Cardiac muscle cell (in vitro differentiated cells and primary cell): ENCODE measurements at places on chromosomes 2 and 18.

GRCh38 chr2:36469710-36470109, 114.1 kb downstream of the CRIM1 start:
- peaks cover 78% of the 10 kb centered on the region for H3K27me3 ChIP-seq
- no peaks in the 10 kb centered on the region for H3K4me1 ChIP-seq
- H3K4me3 ChIP-seq: no peak overlapping the region
- no peak overlapping the region for H3K27ac ChIP-seq
- H3K36me3 ChIP-seq: no peaks in the 10 kb centered on the region

DNA sequence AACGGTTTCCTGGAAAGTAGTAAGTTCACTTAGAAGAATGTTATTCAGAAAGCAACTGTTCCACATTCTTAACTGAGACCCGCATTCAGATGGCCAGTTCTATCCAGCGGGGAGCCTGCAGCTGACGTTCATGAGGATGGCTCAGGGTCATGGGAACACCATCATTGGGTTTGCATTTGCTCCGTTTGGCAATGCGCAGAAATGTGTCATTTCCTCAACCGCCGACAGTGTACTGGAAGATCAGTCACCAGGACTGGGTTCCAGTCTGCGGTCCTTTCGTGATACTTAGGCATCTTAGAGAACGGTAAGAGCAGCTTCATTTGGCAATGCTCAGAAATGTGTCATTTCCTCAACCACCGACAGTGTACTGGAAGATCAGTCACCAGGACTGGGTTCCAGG, 104.0 kb downstream of the DNER start:
- no peaks in the 10 kb centered on the region for H3K36me3 ChIP-seq
- no peaks in the 10 kb centered on the region for H3K27me3 ChIP-seq
- no peak overlapping the region for H3K4me3 ChIP-seq

DNA sequence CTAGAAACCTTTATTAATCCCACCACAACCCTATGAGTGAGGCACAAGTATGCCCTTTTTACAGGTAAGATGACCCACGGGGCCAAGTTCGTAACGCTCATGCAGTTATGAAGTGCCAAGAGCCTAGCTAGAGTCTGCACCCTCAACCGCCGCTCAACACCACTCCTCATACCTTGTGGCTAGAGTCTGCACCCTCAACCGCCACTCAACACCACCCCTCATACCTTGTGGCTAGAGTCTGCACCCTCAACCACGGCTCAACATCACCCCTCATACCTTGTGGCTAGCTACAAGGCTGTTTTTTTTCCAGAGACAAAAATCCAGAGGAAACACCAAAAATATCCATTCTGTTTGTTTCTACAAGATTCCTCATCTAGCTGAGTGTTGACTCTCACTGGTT, 4.6 kb downstream of the TXNL4A start:
- H3K27ac ChIP-seq: no peak overlapping the region
- DNase-seq: no peak
- H3K36me3 ChIP-seq: no peaks in the 10 kb centered on the region
- no peaks in the 10 kb centered on the region for H3K27me3 ChIP-seq

DNA sequence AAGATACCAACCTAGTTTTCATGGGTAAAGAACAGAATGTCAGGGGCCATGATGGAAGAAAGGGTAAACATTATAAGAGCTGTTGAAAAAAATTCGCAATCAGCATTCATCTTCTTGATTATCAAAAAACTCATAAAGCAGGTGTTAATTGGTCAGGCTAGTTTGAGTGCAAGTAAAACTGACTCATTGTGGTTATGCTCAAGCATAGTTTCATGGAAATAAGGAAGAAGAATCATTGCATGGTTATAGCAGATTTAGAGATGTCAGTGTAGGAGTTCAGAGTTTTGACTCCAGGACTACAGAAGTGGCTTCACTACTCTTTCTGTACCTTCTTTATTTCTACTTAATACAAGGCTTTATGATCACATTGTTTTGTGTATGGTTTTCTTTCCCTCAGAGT, 26.9 kb upstream of the CDH19 start:
- H3K27ac ChIP-seq: no peak overlapping the region
- DNase-seq: no peak
- no peaks in the 10 kb centered on the region for H3K27me3 ChIP-seq
- H3K4me1 ChIP-seq: no peaks in the 10 kb centered on the region

- H3K36me3 ChIP-seq: no peaks in the 10 kb centered on the region
- no peaks in the 10 kb centered on the region for H3K4me1 ChIP-seq
- DNase-seq: no peak
- no peak overlapping the region for H3K4me3 ChIP-seq
These were observed 75.7 kb upstream of the OTOS start for GRCh38 chr2:240216167-240216566.

GRCh38 chr2:145305889-145306288, 786.0 kb upstream of the ZEB2 start:
- H3K27me3 ChIP-seq: no peaks in the 10 kb centered on the region
- no peaks in the 10 kb centered on the region for H3K4me1 ChIP-seq
- DNase-seq: no peak

GRCh38 chr2:119888680-119889079, 124.2 kb upstream of the EPB41L5 start:
- H3K27me3 ChIP-seq: no peaks in the 10 kb centered on the region
- H3K36me3 ChIP-seq: peaks cover 6% of the 10 kb centered on the region
- H3K4me3 ChIP-seq: no peak overlapping the region
- H3K4me1 ChIP-seq: no peaks in the 10 kb centered on the region
- no peak overlapping the region for H3K27ac ChIP-seq
- DNase-seq: peak; percentile 76

- no peak for DNase-seq
- no peaks in the 10 kb centered on the region for H3K27me3 ChIP-seq
- H3K4me3 ChIP-seq: no peak overlapping the region
- no peaks in the 10 kb centered on the region for H3K36me3 ChIP-seq
These were observed 266.6 kb downstream of the CYP26B1 start for GRCh38 chr2:71880846-71881610.

DNA sequence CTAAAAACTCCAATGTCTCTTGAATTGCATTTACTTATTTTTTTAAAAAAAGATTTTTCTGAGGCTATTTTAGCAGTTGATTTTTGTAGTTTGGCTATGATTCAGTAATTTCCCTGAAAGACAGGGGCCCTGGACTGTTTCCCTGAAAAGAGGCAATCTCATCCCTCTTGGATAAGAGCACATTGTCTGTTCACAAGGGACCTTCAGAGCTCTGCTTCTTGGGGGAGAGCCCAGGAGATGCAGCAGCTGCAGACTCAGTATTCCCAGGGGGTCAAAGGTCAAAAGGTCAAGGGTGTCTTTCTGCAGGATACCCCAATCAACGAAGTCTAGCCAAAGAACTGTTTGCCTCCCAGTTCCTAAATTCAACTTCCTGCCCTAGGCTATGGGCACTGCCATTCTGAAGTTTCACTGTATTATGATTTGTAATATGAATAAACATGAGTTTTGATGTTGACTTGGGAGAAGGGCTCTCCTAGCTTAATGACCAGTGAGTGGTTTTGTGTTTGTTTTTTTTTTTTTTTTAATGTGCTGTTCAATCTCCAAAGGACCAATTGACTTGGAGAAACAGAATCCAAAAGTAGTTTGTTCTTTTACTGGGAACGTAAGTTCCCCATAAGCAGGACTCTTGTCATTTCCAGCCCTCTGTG, 157.0 kb upstream of the SERPINE2 start:
- H3K4me3 ChIP-seq: no peak overlapping the region
- H3K27me3 ChIP-seq: no peaks in the 10 kb centered on the region
- DNase-seq: peak; percentile 67
- H3K27ac ChIP-seq: no peak overlapping the region
- H3K4me1 ChIP-seq: no peaks in the 10 kb centered on the region

GRCh38 chr18:36265015-36265414, 32.5 kb upstream of the FHOD3 start:
- no peaks in the 10 kb centered on the region for H3K27me3 ChIP-seq
- DNase-seq: peak; percentile 43
- peaks cover 30% of the 10 kb centered on the region for H3K4me1 ChIP-seq

DNA sequence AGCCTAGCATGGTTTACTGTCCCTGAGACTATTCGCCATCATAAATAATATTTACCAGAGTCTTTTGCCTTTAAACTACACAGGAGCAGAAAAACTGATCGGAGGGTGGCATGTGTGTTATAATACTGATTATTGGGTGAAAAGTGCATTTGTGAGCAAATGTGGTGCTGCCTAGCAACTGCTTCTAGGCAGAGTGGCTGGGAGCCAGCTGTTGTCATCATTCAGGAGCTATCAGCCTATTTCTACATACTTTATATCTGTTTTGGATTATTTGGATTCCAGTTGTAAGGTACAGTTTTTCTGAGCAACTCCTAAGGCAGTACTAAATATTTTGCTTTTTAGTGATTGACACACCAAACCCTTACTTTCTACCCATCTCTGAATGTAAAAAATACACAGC, 75.0 kb upstream of the MSTN start:
- no peaks in the 10 kb centered on the region for H3K27me3 ChIP-seq
- no peaks in the 10 kb centered on the region for H3K36me3 ChIP-seq
- DNase-seq: peak; percentile 74
- H3K4me3 ChIP-seq: no peak overlapping the region
- no peaks in the 10 kb centered on the region for H3K4me1 ChIP-seq

- no peaks in the 10 kb centered on the region for H3K27me3 ChIP-seq
- DNase-seq: no peak
- H3K36me3 ChIP-seq: no peaks in the 10 kb centered on the region
- no peak overlapping the region for H3K4me3 ChIP-seq
These were observed 39.2 kb upstream of the GALNT1 start for GRCh38 chr18:35542356-35542755.
